ENCODE measurements at places on chromosomes 3 and 15. TPM values are rescaled to one million over a fixed set of nuclear protein-coding genes. Genes with fewer than 3 reads are reported as not detected.

CIB2 gene
- 1.5 TPM for total RNA-seq

DNA sequence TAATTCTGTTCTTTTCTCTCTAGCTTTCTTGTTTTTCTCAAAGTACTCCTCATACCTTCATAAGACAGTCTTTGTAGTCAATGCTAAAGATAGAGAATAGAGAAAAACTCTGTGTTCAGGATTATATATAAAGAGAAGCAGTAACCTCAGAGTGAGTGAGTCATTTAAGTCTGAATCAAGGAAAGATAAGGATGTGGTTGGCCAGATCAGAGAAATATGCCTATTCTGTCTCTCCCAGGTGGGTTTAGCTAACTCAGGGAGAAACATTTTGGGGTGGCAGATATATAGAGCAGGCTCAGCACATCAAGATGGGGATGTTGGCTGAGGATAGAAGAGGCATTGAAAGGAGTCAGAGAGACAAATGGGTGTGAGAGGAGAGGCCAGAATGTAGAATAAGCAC, 31.4 kb downstream of the GTF2E1 start:
- H3K27me3 ChIP-seq: no peaks in the 10 kb centered on the region
- H3K4me3 ChIP-seq: no peak overlapping the region
- no peaks in the 10 kb centered on the region for H3K4me1 ChIP-seq
- no peak for DNase-seq

PLS1 gene
- 2.8 TPM for total RNA-seq

DNA sequence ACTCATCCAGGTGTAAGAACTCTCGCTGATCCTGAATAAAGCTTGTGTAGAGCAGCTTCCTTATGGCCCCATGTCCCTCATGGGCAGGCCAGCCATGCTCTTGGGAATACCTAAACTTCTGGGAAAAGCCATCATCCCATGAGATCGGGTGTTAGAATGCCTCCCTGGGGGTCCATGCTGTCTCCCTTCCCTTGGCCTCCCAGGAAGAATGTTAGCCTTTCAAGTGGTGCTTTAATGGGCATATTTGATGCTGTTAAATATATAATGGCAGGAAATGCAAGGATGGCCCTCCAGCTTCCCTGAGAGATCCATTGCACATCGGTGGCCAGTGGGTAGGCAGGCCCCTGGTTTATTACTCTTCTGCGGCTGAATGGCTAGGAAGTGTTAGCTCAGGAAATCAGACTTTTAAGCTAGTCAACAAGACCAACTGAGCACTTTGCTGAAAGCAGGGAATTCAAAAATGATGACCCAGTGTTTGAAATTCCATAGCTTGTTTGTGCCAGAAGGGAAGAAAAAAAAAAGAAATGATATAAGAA, 60.5 kb upstream of the LRTM1 start:
- H3K4me3 ChIP-seq: no peak overlapping the region
- no peaks in the 10 kb centered on the region for H3K27me3 ChIP-seq
- DNase-seq: no peak
- H3K4me1 ChIP-seq: no peaks in the 10 kb centered on the region
- no peaks in the 10 kb centered on the region for H3K36me3 ChIP-seq
- no peak overlapping the region for H3K27ac ChIP-seq

DNA sequence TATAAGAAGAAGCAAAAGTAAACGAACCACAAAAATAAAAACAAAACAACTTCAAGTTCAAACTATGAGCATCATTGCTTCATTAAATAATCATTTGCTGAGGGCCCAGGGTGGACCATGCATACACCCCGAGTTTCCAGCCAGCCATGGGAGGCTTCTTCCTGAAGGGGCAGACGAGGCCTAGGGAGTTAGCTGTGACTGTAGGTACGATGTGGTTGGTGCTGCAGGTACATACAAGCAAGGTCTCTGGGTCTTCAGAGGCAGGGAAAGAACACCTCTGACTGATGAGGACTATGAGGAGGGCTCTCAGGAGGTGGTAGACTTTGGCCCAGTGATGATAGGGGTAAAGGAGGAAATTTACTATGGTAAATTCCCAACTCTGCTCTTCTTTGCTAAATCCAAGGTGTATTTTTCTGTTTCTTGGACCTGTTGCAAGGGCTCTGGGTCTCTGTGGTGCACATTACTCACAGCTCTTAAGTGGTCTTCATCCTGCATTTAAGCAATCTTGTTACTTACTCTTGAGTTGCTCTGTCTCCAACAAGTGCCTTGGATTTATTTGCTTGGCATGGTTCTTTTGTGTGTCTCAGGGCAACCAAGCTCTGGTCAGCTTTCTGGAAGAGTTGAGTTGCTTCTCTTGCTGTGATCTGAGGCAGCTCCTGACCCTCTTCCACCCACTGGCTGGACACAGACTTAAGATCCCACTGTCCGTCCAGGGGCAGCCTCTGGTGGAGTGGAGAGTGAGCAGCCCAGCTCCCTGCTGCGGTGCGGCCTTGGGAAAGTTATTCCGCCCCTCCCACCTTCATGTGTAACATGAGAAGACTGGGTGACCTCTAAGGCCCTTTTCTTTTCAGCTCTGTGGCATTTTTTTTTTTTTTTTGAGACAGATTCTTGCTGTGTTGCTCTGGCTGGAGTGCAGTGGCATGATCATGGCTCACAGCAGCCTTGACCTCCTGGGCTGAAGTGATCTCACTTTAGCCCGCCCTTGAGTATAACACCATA, 56.1 kb upstream of the KIF23 start:
- no peaks in the 10 kb centered on the region for H3K36me3 ChIP-seq
- no peak overlapping the region for H3K27ac ChIP-seq
- H3K27me3 ChIP-seq: no peaks in the 10 kb centered on the region

DNA sequence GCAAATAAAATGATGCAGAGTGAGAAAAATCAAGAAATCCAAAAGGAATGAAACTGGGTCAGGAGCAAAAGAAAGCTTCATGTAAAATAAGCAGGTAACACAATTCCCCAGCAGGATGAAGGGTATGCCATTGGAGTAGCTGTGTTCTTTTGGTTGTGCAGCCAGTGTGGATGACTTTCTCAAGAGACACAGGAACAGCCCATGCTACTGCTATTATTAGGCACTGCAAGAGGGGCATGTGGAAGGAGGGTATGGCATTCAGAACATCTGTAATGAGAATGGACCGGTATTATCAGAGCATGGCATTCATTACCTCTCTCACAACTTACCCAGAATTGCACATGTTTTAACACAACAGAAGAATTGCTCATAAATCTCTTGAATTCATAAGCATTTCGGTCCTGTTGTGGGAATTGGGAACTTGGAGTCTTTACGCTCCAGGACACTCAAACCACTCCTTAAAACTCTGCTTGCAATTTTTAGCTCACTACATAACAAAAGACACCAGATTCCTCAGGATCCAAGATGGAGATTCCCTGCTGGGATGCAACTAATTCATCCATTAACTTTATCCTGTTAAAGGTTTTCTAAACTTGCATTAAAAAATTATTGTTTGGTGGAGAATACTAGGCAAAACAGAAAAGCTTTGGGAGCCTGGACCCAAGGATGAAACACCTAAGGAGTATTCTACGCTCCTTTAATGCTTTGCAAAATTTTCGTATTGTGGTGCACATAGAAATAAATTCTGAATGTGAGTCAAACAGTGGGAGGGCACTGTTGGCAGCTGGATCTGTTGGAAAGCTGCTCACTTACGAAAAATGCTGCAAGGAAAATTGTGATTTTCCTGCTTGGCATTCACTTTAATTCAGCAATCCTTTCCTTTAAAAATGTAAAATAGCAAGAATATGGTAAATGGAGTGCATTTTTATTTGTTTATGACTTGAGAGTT, 34.6 kb upstream of the CDIN1 start:
- H3K4me3 ChIP-seq: no peak overlapping the region
- no peak for DNase-seq
- H3K4me1 ChIP-seq: no peaks in the 10 kb centered on the region
- no peaks in the 10 kb centered on the region for H3K36me3 ChIP-seq

REC114 gene
- not detected for total RNA-seq

DNA sequence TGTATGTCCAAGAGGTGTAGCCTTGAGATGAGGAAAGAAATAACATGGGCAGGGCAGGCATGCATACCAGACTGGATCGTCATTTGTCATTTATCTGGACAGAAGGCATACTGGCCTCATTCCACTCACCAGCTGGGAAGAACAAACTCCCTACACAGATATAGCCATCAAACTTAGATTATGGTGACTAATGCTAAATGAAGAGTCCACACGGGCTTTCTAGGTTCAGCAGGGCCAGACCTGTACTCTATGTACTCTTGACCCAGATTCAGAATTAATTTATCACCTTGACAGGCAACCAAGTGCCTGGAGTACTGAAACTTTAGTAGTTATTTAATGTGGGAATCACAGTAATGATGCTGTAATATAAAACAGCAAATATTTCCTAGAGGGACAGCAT, 164.3 kb upstream of the IL12A start:
- no peaks in the 10 kb centered on the region for H3K27me3 ChIP-seq
- no peak overlapping the region for H3K27ac ChIP-seq
- H3K36me3 ChIP-seq: no peaks in the 10 kb centered on the region
- H3K4me1 ChIP-seq: peaks cover 3% of the 10 kb centered on the region
- H3K4me3 ChIP-seq: no peak overlapping the region
- no peak for DNase-seq

SCG3 gene
- total RNA-seq: not detected

DNA sequence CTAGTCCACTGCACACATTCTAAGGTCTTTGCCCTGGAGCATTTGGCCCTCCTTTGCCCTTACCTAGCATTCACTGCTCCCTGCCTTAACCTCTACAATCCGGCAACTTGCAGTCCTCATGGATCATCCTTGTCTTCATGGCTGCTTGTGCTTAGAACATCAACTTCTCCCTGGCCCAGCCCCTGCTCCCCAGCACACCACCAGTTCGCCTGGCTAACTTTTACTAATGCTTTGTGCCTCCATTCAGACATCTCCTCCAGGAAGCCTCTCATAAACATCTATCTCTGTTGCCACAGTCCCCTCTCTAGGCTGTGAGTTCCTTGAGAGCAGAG, 57.1 kb downstream of the AAGAB start:
- H3K27me3 ChIP-seq: no peaks in the 10 kb centered on the region
- no peak for DNase-seq
- H3K4me1 ChIP-seq: no peaks in the 10 kb centered on the region
- no peak overlapping the region for H3K27ac ChIP-seq
- no peak overlapping the region for H3K4me3 ChIP-seq
- H3K36me3 ChIP-seq: peaks cover 19% of the 10 kb centered on the region

DNA sequence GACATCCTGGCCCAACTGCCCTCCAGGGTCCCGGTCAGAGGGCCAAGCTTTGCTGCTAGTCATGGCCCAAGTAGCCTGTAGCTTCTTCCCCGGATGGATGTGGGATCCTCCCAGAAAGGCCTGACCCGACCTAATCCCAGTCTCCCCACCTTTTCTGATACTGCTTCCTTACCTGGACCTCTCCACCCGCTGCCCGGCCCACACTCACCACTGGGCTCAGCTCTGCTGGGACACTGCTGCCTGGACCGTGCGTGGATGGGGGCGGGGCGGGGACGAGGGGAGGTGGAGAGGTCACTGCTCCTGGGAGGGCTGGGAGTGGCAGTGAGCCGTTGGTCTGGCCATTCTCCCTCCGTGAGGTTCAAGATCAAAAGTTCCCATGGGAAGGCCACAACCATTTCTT, 40.3 kb upstream of the FURIN start:
- H3K4me3 ChIP-seq: no peak overlapping the region
- no peak overlapping the region for H3K27ac ChIP-seq

- no peak overlapping the region for H3K4me3 ChIP-seq
- no peaks in the 10 kb centered on the region for H3K27me3 ChIP-seq
- H3K36me3 ChIP-seq: no peaks in the 10 kb centered on the region
- no peak overlapping the region for H3K27ac ChIP-seq
- H3K4me1 ChIP-seq: no peaks in the 10 kb centered on the region
- DNase-seq: no peak
These were observed 13.1 kb downstream of the MYH15 start for GRCh38 chr3:108497271-108497670.

DNA sequence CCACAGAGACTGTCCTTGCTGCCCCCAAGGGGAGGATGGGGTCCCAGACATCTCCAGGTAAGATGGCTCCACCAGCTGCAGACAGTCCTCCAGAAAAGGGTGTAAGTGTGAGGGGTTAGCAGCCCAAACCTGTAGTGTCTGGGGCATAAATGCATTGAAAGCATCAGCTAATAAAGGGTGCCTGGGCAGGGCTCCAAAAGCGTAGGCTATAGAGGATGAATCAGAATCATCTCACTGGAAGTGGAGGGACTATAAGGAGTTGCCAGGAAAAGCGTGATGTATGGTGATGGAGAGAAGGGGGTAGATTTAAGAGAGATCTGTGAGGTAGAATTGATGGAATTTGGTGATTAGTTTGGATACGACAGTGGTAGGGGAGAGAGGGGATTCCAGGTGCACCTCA, 79.9 kb upstream of the ONECUT1 start:
- H3K4me3 ChIP-seq: no peak overlapping the region
- no peaks in the 10 kb centered on the region for H3K4me1 ChIP-seq
- no peaks in the 10 kb centered on the region for H3K36me3 ChIP-seq
- DNase-seq: no peak
- no peaks in the 10 kb centered on the region for H3K27me3 ChIP-seq
- no peak overlapping the region for H3K27ac ChIP-seq
